Stimulated activated CD4-positive, alpha-beta T cell treated with anti-CD3 and anti-CD28 coated beads, Interleukin-2, amount 100 ng/mL, for 4 hours (primary cell): ENCODE measurements at places on chromosomes 2 and 18.
A peak's percentile ranks its signal among the peaks of the same experiment; 100 is the strongest.

DNA sequence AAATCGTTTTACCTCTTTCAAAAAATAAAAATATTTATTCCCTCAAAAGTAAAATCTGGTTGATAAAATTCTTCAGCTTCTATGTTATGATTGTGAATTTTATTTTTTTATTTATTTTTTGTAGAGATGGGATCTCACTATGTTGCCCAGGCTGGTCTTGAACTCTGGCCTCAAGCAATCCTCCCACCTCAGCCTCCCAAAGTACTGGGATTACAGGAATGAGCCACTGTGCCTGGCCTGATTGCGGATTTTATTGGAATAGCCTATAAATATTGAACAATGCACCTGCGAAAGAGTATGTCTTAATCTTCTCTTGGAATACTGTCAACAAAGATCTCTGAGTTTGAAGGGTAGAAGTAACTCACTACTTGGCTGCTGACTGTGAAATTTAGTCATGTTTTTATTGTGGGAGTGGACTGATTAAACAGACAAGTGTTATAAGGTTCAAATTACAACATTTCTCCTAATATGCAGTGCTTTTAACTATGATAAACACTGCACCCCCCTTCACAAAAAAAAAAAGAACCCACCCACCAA, 138.0 kb downstream of the AFF3 start:
- DNase-seq = no peak

- no peak for DNase-seq
These were observed 559.3 kb upstream of the TNP1 start for GRCh38 chr2:217419055-217419671.

GRCh38 chr2:43102366-43103092, 123.9 kb downstream of the ZFP36L2 start:
- DNase-seq = no peak

DNA sequence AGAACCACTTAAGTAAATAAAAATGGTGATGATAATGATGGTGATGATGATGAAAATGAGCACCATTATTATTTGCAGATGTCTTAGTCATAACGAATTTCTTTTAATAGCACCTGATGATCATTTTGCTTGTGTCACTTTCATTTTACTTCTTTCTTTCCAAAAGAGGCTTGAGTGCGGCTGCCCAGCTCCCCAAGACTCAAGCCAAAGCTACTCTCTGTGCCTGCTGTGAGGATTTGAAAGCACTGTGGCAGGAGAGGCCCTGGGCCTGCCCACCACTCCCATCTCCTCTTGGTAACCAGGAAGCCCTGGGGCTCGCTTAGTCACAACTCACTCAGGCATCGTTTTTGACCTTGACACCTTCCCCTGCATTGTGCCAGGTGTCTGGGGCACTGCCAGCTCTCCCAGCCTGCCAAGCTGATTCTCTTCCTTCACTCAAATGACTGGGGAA, 41.2 kb downstream of the RPL37A start:
- DNase-seq = no peak

DNA sequence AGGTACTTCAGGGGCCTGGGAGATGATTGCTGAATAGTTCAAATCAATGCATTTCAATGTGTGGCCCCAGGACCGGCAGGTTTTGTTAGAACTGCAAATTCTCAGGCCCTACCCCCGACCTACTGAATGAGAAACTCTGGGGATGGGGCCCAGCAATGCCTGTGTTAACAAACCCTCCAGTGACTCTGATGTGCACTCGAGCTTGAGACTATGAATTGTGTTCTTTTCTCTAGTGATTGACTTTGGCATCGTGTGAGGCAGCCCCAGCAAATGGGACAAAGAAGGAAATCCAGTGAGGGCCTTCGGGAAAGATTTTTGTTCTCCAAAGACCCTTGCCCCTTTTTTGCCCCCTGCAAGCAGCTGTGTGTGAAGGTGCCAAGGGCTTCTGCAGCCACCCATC, 22.4 kb downstream of the ALK start:
- no peak for DNase-seq

DNA sequence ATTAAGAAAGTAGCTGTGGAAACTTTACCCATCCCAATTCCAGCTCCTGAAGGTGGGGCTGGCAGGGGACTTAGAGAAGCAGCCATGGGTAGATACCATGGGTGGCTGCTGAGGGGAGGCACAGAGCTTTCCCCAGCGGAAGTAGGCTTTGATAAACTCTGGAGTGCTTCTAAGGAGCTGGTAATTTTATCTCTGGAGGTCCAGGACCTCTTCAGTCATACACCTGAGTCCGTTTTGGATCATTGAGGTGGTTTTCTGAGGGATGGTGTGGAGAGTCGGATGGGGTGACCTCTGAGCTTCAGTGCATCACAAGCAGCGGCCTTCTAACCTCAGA, 36.7 kb upstream of the BMP10 start:
- DNase-seq = no peak

GRCh38 chr2:102082571-102083392, 59.8 kb upstream of the IL1R1 start:
- DNase-seq = peak; percentile 50

GRCh38 chr2:141554810-141555209, 576.0 kb downstream of the LRP1B start:
- DNase-seq = no peak

- DNase-seq = no peak
These were observed 193.5 kb downstream of the PPP1R1C start for GRCh38 chr2:182179176-182179575.

GRCh38 chr2:67389286-67389685, 7.8 kb upstream of the ETAA1 start:
- DNase-seq = no peak

DNA sequence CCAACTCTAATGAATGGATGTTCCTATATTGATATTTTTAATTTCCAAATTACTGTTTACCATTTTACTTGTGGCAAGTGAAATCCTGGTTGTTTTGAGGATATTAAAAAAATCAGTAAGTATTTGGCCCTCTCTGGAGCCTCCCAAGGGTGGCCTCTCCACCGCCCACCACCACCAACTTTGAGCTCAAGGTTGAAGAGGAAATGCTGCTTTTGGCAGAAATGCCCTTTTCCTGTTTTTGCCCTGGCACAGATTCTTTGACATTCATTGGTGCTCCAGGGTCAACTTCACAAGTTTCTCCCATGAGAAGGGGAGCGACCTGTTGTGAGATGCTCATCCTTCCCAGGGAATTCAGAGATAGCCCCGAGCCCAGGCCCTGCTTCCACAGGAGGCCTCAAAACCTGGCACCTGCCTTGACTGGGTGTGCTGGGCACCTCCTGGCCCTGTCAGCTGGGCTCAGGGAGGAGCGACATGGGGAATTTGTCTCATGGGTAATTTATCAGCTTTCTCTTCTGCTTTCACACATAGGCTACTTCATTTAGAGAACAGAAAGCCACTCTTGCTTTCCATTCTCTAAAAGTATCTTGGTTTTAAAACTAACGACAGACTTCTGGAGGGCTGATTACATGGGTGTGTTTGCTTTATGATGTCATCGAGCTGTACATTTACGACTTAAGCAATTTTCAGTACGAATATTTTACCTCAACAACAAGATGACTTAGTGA, 6.9 kb downstream of the CD8A start:
- DNase-seq = no peak

GRCh38 chr2:8675543-8675942, 6.3 kb upstream of the ID2 start:
- DNase-seq = no peak

DNA sequence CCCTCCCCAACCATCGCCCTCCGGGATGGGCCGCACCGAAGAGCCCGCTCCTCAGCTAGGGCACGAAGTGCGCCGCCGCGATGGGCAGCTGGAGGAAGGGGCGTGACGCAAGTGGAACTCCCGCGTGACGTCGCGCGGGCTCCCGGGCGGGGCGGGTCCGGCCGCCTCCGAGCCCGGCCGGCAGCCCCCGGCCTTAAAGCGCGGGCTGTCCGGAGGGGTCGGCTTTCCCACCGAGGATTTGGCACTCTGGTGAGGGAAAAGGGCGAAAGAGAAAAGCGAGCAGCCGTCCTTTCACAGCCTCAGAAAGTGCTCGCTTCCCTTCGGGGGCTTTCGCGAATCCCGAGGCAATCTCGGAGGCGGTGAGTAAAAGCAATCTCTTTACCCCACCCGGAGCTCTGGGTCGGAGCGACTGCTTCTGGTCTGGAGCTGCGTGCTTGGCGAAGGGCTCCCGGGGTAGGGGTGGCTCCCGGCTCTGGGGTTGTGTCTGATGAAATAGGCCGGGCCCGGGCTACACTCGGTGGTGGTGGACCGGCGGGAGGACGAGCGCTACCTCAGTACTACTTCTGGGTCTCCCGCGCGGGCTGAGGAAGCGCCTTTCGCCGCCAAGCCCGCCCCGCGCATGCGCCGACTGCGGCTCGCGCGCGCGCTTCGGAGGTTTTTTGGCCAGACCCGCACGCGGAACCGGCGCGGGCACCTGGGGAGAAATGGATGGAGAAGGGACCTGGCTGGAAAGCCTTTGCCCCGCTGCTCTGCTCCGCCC, at the start of gene RBBP8:
Gene RBBP8 (plus strand): TSS at position 123 of the 760 bp plus-strand sequence. CDS start 3,524 bp downstream, outside the sequence.
- peak; percentile 70 for DNase-seq

GRCh38 chr18:26383454-26384270, 157.4 kb downstream of the TAF4B start:
- DNase-seq = no peak

- no peak for DNase-seq
These were observed 94.7 kb downstream of the ARMC9 start for GRCh38 chr2:231293163-231293562.

- DNase-seq = no peak
These were observed 61.9 kb upstream of the HK2 start for GRCh38 chr2:74772046-74772445.

DNA sequence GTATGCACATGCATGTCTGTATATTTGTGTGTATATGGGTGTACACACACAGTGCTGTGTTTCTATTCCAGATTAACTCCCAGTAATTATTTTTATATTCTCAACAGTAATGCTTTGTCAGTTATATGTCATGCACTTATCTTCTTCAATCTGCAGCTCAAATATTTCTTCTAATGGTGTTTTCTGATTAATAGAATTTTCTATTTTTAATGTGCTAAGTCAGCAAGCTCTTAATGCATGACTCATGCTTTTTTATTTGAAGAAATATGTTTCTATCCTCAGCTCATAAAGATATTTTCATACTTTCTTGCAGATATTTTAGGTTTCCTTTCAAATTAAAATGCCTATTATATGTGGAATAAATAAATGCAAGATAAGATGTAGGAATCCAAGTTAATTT, 59.7 kb upstream of the TMEM18 start:
- no peak for DNase-seq

DNA sequence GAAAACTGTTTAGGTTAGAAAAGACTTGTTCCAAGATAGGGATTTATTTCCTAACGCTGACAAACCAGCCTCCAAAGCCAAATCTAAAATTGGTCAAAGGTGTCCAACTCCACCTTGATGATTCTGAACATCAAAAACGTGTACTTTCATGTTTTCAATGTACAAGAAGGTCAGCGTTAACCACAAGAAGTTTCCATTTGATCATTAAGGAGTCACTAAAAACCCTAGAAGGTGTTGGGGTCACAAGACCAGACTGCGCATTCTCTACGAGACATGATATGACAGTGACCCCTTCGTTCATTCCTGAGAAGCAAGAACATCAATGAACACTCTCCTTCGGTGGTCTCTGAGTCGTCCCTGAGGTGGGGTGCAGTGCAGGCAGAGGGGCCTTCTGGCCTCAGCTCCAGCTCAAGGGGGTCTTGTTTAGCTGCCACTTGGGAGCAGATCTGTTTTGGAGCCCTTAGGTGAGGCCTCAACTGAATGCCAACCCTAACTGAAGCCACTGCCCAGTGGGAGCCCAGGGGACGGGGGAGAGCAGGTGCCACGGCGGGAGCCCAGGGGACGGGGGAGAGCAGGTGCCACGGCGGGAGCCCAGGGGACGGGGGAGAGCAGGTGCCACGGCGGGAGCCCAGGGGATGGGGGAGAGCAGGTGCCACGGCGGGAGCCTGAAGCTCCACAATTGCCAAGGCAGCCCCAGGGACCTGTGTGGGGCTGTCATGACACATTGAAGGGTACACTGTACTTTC, 55.2 kb downstream of the PARD6G start:
- no peak for DNase-seq

GRCh38 chr2:227643990-227644551, 22.5 kb upstream of the SCYGR5 start:
- DNase-seq = no peak

GRCh38 chr18:34867520-34867919, 157.4 kb downstream of the DTNA start:
- DNase-seq = no peak

GRCh38 chr2:95306336-95306895, 9.3 kb downstream of the KCNIP3 start:
- DNase-seq = no peak

- no peak for DNase-seq
These were observed 39.5 kb upstream of the FIGN start for GRCh38 chr2:163775304-163775703.

- no peak for DNase-seq
These were observed 7.5 kb downstream of the SGPP2 start for GRCh38 chr2:222431869-222432268.

GRCh38 chr2:11187083-11187619, 31.9 kb downstream of the SLC66A3 start:
- no peak for DNase-seq

DNA sequence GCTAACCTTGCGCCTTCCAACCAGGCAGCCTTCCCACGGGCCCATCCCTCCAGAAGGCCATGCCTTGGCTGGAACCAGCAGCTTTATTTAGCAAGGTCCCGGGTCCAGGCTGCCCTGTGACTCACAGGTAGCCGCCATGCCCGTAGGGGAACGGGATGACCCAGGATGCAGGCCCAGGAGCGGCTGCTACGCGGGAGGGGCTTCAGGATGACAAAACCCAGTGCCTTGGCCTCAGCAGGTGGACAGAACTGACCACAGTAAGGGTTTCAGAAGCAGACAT, 63.3 kb downstream of the RTP5 start:
- no peak for DNase-seq

GRCh38 chr18:65322895-65323294, 427.9 kb upstream of the CDH7 start:
- no peak for DNase-seq

GRCh38 chr18:22932885-22933205, 283 bp upstream of the RBBP8 start:
- DNase-seq = no peak

GRCh38 chr18:45657357-45658335, 42.4 kb downstream of the SLC14A2 start:
- no peak for DNase-seq

DNA sequence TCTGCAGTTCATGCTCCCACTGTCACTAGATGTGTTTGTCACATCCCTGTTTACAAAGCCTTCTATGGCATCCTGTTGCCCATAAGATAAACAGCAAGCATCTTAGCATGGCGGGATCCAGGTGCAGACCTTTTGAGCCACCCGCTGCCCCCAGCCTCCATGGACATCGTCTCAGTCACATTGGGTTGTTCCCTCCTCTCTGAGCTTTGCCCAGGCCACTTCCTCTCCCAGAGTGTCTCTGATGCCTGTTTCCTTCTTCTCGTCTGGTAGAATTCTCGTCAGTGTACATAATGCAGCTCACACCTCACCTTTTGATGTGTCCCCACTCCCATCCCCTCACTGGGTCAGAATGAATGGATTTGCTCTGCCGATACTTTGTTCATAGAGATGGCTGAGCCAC, 239.0 kb upstream of the APCDD1 start:
- no peak for DNase-seq

DNA sequence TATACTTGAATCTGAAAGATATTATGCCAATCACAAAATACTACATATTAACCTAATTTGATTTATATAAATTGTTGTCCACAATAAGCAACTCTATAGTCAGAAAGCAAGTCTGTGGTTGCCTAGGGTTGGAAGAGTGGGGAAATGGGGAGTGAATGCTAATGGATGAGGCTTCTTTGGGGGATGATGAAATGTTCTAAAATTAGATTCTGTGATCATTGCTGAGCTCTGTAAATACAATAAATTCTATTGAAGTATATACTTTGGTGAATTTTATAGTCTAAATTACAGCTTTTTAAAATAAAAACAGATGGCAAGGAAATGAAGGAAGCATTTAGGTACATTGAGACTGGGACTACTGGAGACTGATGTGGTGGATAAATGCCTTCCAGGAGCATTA, 275.5 kb downstream of the MBD2 start:
- no peak for DNase-seq
